Activated T-cell treated with anti-CD3 and anti-CD28 coated beads, Interleukin-2, amount 50 U/mL, for 1 hour (primary cell): ENCODE measurements at places on chromosomes 6 and 20.

DNA sequence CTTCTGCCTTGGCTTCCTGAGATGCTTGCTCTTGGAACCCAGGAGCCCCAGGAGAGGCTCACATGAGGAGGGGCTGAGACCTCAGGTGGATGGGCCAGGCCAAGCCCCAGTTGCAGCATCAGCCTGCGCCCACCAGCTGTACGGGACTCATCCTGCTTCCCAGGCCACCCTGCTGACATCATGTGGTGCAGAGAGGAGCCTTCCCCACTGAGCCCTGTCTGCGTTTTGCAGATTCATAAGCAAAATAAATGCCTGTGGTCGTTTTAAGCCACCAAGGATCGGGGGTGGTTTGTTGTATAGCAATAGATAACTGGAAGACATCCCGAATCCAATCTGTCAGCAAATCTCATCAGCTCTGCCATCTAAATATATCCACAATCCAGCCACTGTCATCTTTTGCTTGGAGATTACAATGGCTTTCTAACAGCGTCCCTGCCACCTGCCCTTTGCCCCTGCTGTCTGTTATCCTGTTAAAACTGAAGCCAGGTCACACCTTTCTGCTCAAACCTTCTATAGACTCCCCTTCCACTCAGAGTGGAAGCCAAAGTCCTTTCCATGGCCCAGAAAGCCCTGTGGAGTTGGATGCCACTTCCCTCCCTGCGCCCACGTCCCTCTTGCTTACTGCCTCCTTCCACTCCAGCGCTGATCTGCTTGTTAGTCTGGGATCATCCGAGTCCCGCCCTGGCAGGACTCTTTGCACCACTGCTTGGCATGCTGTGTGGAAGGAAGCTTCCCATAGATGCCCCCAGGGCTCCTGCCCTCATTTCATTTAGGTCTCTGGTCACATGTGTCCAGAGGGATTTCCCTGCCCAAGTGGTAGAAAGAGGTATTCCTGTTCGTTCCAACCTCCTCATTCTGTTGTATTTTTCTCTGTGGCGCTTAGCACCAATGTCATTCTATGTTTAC, 24.0 kb upstream of the MLN start:
- DNase-seq = no peak

- DNase-seq = no peak
These were observed 141.0 kb downstream of the MRPL14 start for GRCh38 chr6:43986177-43986825.

GRCh38 chr6:142891454-142891853, 53.5 kb downstream of the HIVEP2 start:
- DNase-seq = no peak

DNA sequence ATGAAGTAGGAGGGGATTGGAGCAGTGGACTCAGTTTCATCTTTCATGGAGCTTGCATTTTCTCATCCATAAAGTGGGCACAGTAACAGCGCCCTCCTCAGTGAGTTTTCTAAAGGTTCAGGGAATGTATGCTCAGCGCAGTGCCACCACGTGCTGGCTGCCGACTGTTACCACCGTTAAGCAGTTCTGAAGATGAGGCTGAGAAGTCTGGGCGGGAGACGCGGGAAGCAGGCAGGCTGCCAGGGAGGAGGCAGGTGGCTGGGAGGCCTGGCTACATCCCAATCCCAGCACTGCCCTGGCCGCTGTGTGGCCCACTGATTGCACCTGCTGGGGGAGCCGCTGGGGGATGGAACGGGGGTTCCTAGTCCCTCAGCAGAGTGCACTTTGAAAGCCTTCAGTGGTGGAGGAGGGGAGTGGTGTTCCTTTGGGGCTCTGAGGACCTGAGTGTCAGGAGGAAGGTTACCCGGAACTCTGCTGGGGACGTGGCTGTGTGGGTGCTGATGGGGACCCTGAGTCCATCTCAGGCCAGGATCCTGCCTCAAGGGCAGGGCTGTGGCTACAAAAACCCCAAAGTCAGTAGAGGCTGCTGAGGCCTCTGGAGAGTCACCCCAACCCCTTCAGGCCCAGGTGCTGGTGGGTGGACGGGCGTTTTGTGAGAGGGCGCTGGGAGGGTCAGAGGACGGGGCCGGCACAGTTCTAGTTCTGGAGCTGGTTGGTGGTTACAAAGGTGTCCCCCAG, 28.0 kb upstream of the PHACTR3 start:
- DNase-seq = no peak

- DNase-seq = no peak
These were observed 12.4 kb upstream of the DACT2 start for GRCh38 chr6:168332020-168332419.

DNA sequence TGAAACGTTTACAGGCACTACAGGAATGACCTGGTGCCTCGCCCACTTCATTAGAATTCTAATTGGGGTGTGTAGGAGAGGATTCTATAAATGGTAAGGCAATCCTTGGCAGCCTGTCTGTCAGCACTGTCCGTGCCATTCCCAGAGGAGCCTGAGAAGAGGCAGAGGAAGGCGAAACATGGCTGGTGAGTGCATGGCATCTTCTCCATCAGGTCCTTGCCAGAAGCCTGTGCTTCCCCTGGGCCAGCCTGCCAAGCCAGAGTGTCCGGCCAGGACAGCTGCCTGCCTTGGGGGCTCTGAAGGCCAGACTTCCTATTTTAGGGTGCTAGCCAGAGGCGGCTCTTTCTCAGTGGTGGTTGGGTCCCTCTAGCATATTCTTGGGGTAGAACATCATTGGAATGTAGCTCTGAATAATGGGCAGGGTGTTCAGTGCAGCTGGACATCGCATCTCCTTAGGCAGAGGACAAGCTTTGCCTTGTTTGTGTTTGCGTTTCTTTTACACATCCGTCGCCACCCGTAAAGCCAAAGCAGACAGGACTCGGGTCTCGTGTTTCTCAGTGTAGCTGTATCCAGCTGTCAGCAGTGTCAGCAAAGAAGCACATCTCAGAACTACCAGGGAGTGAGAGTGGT, at the start of gene TGM3:
Gene TGM3, plus strand, starts transcription at position 116 of the 630 bp plus-strand sequence. Its CDS starts 63 bp downstream, at position 179.
- DNase-seq = no peak

DNA sequence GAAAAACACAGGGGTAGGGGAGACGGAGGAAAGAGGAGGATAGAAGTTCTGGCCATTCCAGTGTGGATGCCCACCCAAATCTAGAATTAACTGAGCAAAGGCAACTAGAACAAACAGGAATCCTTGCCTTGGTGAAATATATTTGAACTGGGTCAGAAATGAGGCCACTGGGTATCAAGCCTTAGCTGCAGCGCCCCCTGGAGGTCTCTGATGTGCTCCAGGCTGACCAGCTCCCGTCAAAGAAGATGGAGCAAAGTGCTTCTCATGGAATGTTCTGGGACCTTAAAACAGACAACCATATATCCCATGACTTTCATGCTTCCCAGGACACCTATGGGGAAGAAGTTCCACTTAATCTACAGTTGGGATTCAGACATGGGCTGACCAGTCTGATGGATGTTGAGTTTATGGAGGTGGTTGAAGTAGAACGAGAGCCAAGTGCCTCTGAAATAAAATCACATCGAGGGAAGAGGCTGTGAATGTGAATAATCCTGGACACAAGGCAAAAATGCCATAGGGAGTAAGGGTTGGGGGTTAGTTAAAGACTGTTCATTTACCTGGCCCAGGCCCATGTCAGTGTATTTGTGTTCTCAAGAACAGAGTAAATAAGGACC, 50.4 kb downstream of the HLA-DPB1 start:
- peak; percentile 58 for DNase-seq

GRCh38 chr20:32538526-32538939, 46.6 kb downstream of the NOL4L start:
- DNase-seq = peak; percentile 69

DNA sequence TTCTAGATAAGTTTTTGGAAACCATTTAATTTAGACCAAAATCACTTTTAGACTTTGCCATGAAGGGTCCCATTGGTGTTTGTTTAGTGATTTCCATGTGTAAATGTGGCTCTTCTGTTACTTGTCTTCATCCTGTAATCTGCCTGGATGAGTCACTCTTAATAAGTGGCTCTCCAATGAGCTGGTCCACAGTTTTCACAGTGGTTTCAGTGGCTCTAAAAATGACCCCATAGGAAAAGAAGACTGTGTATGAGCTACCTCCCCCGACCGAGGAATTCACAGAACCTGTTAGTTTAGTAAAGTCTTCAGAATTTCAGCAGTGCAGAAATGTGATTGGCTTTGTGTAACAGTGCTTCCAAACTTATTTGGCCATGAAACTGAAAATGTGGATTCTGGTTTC, 492.0 kb upstream of the MARCKS start:
- no peak for DNase-seq

GRCh38 chr20:43844778-43845614, 69.7 kb upstream of the TOX2 start:
- no peak for DNase-seq

DNA sequence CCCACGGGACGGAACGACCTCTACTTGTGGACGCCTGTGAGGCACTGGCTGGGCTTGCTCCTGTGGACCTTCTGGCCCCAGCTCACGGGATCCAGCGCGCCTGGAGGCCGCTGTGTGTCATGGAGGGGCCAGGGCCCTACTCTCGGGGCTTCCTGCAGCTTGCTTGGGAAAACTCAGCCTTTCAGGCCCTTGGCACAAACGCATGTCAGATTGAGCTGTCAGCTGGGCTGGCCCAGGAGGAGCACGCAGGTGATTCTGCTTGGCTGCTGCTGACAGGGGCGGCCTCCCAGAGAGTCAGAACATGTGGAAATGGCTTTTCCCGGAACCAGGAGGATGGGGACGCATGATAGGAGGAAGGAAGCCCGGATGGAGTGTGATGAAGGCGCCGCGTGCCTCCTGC, 39.7 kb downstream of the TMEM181 start:
- no peak for DNase-seq

DNA sequence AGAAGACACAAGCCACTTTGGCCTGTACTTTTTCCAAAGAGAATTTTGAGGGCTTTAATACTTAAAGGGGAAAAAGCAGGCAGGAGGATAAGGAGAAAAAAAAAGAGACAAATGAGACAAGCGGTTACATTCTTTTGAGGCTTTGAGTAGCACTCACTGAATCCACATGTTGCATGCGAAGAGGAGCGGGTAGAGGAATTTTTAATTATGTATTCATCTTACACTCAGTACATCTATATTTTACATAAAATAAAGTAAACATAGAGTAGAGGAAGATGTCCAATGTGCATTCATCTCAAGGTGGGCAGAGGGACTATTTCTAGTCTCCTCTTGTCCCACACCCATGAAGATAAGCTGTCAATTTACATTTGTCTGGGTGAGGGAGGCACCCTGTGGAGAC, 266.9 kb downstream of the CD109 start:
- DNase-seq = no peak

GRCh38 chr6:28914941-28915340, 8.8 kb downstream of the TRIM27 start:
- no peak for DNase-seq

DNA sequence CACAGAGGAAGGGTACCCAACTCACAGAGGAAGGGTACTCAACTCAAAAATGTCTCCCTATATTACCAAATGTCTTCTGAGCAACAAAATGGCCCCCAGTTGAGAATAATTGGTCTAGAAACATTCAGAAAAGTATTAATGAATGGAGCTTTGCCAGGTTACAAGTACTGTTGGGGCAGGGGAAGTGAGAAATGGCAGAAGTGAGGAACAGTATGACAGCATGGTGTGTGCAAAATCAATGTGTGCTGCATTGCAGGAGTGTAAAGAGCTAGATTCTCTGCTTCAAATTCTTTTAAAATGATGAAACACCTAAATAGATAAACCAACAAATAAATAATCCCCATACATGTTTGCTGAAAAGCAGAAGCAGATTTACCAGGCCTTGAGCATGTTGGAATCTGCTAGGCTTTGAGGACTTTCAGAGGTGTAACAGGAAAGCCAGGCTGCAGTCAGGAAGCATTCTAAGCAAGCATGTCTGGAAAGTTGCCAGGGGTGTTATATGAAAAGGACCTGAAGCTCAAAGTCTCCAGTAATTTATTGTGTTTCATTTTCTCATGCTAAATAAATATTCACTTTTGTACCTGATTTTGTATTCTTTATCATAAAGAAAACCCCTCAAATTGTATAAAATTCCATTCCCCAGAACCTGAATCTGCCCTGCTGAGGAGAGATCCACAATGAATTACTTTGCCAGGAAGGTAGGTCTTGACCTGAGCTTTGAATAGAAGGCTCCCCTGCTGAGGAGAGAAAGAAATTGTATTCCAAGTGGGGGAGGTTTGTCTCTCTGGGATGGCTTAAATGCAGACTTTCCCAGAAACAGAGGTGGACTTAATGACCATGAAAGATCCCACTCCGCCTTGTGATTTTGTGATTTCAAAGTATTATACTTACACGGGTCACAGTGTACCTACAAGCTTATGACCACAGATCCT, 265.0 kb upstream of the MARCKS start:
- DNase-seq = no peak

GRCh38 chr20:62843656-62844055, 18.0 kb downstream of the TCFL5 start:
- no peak for DNase-seq

DNA sequence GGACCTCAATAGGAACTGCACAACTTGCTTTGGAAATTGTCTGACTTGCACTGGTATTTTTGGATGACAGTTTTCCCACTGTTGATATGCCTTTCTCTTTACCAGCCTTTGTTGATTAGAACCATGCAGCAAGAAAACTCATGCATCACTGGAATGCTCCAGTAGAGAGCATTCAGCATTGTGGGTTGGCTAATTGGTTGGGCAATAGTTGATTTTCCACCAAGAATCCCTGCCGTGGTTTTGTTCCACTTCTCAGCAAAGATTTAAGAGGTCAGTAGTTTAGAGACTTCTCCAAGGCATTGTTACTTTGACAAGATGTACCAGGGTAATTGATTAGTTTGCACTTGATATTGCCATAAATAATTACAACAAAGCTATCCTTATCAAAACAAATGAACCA, 260.0 kb downstream of the DHX35 start:
- DNase-seq = no peak

- DNase-seq = no peak
These were observed 45.9 kb upstream of the SASH1 start for GRCh38 chr6:148296771-148297170.

DNA sequence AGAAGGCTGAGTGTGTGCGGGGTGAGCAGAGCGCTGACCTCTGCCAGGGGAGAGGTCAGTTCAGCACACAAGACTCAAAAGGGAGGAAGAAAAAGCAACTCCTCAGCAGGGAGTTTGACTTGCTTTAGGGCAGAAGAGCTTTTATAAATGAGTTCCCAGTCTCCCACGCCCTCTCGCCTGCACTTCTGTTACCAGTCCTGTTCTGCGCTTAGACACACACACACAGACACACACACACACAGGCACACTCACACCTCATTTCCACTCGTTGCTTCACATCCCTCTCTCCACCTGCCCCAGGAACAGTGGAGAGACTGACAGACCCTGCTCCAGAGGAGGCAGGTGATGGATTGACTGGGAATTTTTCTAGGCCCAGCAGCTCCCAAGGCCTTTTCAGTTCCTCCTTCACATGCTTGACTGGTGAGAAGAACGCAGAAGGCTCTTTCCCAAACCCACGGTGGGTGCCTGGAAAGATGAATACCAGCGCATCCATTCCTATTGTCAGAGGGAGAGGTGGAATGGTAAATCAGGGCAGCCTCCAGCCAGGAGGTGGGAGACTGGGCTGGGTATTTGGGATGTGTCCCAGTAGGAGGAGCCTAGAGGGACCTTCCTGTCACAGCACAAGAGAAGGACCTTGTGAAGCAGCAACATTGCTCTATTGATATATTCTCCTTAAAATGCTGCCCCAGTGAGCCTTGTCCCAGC, 43.7 kb downstream of the JAG1 start:
- DNase-seq = no peak
